NCI-H446 treated with DMSO at 0.1 percent for 48 hours (cell line): ENCODE measurements at places on chromosomes 3 and 15.

- peak; percentile 16 for DNase-seq
Measured at GRCh38 chr15:51735228-51736010, 2.0 kb downstream of the LYSMD2 start.

DNA sequence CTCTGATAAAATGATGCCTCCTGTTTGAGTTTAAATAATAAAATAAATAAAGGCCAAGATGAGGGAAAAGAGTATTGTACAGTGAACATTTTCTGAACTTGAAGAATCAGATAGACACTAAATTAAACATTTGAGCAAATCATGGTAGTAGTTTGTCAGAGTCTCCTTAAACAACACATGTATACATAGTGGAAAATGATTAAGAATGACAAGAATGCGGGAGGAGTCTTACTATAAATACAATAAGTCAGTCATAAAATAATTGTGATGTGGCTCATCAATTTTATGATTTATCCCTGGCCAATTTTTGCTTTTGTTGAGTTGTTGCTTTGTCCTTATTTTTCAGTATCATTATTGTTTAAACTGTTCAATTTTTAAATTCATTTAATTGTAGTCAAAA is 158.0 kb upstream of the TMC3 start:
- DNase-seq = no peak

GRCh38 chr3:155335724-155336354 is 42.4 kb upstream of the STRIT1 start:
- no peak for DNase-seq

DNA sequence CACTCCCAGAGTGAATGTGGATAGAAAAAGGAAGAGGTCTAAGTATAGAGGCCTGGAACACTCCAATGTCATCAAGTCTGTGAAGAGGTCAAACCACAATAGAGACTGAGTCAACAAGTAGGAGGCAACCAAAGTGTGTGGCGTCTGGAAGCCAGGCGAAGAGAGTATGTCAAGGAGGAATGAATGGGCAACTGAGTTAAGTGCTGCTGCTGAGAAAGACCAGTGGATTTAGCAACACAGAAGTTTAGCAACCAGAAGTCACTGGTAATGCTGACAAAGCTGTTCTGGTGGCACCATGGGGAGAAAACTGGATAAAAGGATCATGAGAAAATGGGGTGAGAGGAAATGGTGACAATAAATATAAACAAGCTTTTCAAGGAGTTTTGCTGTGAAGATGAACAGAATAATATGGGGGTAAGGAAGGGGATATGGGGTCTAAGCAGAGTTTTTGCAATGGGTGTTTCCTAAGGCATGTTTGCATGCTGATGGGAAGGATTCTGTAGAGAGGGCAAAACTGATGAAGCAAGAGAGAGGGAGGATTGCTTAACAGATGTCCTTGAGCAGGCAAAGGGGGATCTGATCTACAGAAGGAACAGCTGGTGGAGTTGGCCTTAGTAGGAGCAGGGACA is 38.4 kb downstream of the PCOLCE2 start:
- DNase-seq = peak; percentile 60
